A549 treated with CpdA at 1 μM for 4 hours (cell line): ENCODE measurements at places on chromosomes 1 and 21. TPM values are rescaled to one million over a fixed set of nuclear protein-coding genes. Genes with fewer than 3 reads are reported as not detected.

Gene WNT3A
- total RNA-seq: 0.02 to 0.06 TPM (median 0.05 TPM) in 3 of 5 replicates, not detected in the others

Gene NEGR1
- not detected in 5 replicates for total RNA-seq

Gene CHD1L
- 31.8 to 36.6 TPM (median 33.7 TPM) in 5 replicates for total RNA-seq

Gene FMO2
- not detected in 5 replicates for total RNA-seq

Gene ABCG1
- total RNA-seq: 1.8 to 2.9 TPM (median 2.0 TPM) in 5 replicates

Gene CLCNKA
- 0.06 to 0.13 TPM (median 0.07 TPM) in 3 of 5 replicates, not detected in the others for total RNA-seq

Gene RERE
- 18.1 to 25.0 TPM (median 20.8 TPM) in 5 replicates for total RNA-seq
